ENCODE measurements at places on chromosomes 7 and 10. TPM values are rescaled to one million over a fixed set of nuclear protein-coding genes. Genes with fewer than 3 reads are reported as not detected.

KIAA1217 gene
- 5.6 TPM for total RNA-seq

C10orf105 gene
- not detected for total RNA-seq

PRKCQ gene
- 0.24 TPM for total RNA-seq

SORBS1 gene
- 0.16 TPM for total RNA-seq

EVX1 gene
- not detected for total RNA-seq

ALDH18A1 gene
- total RNA-seq: 97.2 TPM

ZKSCAN1 gene
- 20.2 TPM for total RNA-seq

LIPJ gene
- not detected for total RNA-seq

CRTAC1 gene
- not detected for total RNA-seq

NEUROG3 gene
- total RNA-seq: not detected

MSMB gene
- not detected for total RNA-seq

CREB5 gene
- 9.2 TPM for total RNA-seq

WEE2 gene
- total RNA-seq: not detected

OPN1SW gene
- not detected for total RNA-seq

PPP3CB gene
- total RNA-seq: 20.7 TPM

FAM241B gene
- total RNA-seq: not detected

ARID5B gene
- 47.6 TPM for total RNA-seq

ST8SIA6 gene
- 0.88 TPM for total RNA-seq

GHRHR gene
- not detected for total RNA-seq

BPGM gene
- 19.1 TPM for total RNA-seq

GALNT17 gene
- not detected for total RNA-seq

TDRD1 gene
- total RNA-seq: not detected

FAM131B gene
- total RNA-seq: 3.9 TPM

NRAP gene
- not detected for total RNA-seq

CTTNBP2 gene
- total RNA-seq: 7.6 TPM

PRTFDC1 gene
- total RNA-seq: 18.6 TPM

MKI67 gene
- 16.5 TPM for total RNA-seq

FZD1 gene
- 35.7 TPM for total RNA-seq

CHRM2 gene
- total RNA-seq: 10.7 TPM

GSAP gene
- total RNA-seq: 5.3 TPM

TMEM139 gene
- 0.39 TPM for total RNA-seq

SNX10 gene
- total RNA-seq: 0.26 TPM

AGR2 gene
- not detected for total RNA-seq

HMX2 gene
- total RNA-seq: not detected

OR2A1 gene
- total RNA-seq: 0.24 TPM

MMP21 gene
- total RNA-seq: not detected

CYCS gene
- total RNA-seq: 21.2 TPM

CCL24 gene
- total RNA-seq: not detected

FRMPD2 gene
- 0.13 TPM for total RNA-seq

PDE1C gene
- 0.26 TPM for total RNA-seq

TMEM196 gene
- total RNA-seq: not detected

ICA1 gene
- total RNA-seq: 3.1 TPM

ELN gene
- 2.3 TPM for total RNA-seq

HOXA7 gene
- 12.4 TPM for total RNA-seq

PPP1R3C gene
- 17.3 TPM for total RNA-seq

ABCF2 gene
- total RNA-seq: 44.6 TPM

ZC3HAV1 gene
- total RNA-seq: 29.5 TPM

CDNF gene
- total RNA-seq: 3.8 TPM

LBX1 gene
- not detected for total RNA-seq

UCMA gene
- total RNA-seq: not detected

ITIH2 gene
- not detected for total RNA-seq

CLDN15 gene
- total RNA-seq: 1.3 TPM

PPP1R17 gene
- not detected for total RNA-seq

JAKMIP3 gene
- total RNA-seq: 0.08 TPM

ANKRD1 gene
- total RNA-seq: 13.3 TPM

SBDS gene
- total RNA-seq: 73.4 TPM

SPAG6 gene
- total RNA-seq: not detected
